ENCODE measurements at places on chromosomes 1 and 21. TPM values are rescaled to one million over a fixed set of nuclear protein-coding genes. Genes with fewer than 3 reads are reported as not detected.

The DNASE2B gene
- not detected for total RNA-seq

The CD1D gene
- total RNA-seq, result 4.6 TPM

The OPRD1 gene
- total RNA-seq, result 0.60 TPM

The PEAR1 gene
- 0.57 TPM for total RNA-seq

The JAK1 gene
- 41.3 TPM for total RNA-seq

The C4BPA gene
- not detected for total RNA-seq
